ENCODE measurements at places on chromosomes 7 and 10.

GRCh38 chr10:89242840-89243568 lies 8.6 kb downstream of the LIPA start:
- no peak for DNase-seq

DNA sequence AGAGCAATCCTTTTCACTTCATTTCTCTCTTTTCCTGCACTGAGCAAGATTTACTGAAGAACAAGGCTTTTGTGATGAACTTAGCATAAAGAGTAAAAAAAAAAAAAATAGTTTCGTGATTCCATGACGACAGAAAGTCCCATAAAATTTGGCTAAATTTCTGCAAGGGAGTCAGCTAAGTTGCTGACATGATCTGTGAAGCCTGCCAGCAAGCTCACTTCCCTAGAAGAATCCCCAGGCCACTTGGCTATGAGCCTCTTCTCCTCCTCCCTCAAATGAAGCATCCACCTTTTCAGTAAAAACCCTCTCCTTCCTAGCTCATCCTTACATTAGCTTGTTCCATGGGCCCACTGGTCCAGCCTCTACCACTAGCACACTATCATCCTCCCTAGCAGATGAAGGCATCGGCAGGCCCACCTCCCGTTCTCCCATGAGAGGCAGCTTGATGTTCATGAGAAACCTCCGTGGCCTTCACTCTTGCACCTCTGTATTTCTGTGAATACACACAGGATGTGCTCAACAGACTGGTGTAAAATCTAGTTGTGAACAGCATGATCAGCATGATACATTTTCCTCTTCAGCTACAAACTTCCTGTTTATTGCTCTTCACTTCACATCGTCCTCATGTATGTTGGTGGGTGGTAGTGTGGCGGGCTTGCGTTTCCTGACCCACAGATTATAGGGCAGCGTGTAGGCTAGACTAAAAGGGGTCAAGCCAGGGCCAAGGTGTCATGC lies 30.9 kb downstream of the GIMAP8 start:
- no peak for DNase-seq

- no peak for DNase-seq
These were observed 11.9 kb downstream of the YKT6 start for GRCh38 chr7:44212581-44213184.

DNA sequence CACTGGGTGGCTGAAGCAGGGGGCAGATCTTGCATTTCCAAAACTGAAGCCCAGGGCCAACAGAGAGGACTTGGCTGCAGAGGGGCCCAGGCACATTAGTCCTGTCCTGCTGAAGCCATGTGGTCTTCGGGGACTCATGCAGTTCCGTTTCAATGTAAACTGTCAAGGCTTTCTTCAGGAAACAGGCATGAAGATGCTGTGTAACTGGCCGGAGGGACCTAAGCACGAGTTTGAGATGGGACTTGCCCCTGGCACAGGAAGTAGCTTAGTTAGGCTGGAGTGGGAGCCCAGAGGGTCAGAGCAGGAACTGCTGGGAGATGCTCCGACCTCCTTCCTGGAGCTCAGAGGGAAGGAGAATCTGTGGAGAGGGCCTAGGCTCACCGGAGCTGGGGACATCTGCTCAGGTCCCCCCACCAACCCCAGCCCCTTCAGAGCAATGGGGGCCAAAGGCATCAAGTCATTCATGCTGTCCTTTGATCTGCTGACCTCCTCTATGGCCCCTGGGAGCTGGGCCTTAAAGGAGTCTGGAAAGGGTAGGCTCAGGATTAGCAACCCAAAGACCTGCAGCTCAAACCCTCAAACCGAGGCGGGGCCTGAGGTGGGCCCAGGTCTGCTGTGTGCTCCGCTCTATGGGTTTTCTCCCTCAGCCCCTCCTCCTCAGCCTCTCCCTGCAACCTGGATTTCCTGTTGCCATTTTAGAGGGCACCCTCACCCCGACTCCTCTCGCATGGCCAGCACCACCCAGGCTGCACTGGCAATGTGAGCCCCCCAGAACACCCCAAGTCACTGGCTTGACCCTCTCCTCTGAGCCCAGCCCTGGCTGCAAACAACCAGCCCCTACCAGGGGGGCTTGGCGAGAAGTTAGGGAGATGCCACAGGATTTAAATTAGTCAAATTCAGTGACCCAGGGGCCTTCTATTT lies 4.4 kb upstream of the MNX1 start:
- no peak for DNase-seq

DNA sequence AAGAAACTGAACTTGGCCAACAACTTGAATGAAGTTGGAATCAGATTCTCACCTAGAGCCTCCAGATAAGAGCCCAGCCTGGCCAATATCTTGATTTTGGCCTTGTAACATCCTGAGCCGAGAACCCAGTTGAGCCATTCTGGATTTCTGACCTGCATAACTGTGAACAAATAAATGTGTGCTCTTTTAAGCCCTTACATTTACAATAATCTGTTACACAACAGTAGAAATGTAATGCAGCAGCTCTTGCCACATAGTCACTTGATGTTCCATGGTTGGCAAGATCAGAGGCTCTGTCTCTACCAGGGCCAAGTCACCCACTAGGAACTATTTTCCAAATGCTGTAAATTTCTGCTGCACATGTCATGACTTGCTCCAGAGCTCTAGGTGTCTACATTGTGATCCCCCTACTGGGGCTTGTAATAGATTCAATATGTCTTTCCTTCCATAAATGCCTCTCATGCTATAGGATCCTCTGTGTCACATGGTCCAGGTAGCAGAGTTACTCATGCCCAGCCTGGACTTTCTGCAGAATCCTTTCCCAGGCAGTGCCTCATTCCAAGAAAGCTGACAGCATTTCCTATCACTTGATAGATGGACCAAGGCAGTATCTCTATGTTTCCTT lies 11.4 kb upstream of the RBM20 start:
- no peak for DNase-seq

GRCh38 chr10:117677239-117677638 lies 134.7 kb downstream of the EMX2 start:
- no peak for DNase-seq

GRCh38 chr7:5193880-5194279 lies 3.8 kb downstream of the WIPI2 start:
- no peak for DNase-seq

GRCh38 chr10:112958275-112958995 lies 8.4 kb downstream of the TCF7L2 start:
- no peak for DNase-seq

DNA sequence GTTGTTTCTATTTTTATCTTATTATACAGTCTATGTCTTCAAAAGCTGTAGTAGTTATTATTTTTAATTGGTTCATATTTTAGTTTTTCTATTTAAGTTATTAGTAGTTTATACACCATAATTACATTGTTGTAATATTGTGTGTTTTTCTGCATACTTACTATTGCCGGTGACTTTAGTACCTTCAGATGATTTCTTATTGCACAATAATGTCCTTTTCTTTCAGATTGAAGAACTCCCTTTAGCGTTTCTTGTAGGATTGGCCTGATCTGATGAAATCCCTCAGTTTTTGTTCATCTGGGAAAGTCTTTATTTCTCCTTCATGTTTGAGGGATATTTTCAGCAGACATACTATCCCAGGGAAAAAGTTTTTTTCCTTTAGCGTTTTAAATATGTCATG lies 74.3 kb upstream of the CREB5 start:
- DNase-seq: no peak

- DNase-seq: no peak
These were observed 114.2 kb downstream of the ZMIZ1 start for GRCh38 chr10:79182781-79183467.

DNA sequence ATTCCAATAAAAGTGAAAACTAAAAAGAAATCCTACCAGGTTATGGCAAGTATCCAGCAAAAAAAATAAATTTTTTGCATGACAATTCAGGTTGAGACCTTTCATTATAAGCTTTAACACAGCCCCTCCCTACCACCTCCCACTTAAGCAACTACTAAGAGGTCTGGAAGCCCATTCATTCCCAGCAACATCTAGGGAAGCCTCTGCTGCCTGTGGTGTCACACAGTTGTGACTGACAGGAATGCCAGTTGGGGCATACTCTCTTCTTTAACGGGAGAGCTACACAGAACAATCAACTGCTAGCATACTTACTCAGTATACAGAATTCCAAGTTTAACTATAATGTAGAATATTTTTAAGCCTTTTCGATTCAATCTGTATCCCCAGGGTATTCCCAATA lies 27.8 kb downstream of the ABI1 start:
- DNase-seq: no peak

- DNase-seq: peak; percentile 18
These were observed 125.9 kb upstream of the NOBOX start for GRCh38 chr7:144529269-144529926.

GRCh38 chr10:60714233-60714632 lies 64.0 kb upstream of the CDK1 start:
- DNase-seq: no peak

DNA sequence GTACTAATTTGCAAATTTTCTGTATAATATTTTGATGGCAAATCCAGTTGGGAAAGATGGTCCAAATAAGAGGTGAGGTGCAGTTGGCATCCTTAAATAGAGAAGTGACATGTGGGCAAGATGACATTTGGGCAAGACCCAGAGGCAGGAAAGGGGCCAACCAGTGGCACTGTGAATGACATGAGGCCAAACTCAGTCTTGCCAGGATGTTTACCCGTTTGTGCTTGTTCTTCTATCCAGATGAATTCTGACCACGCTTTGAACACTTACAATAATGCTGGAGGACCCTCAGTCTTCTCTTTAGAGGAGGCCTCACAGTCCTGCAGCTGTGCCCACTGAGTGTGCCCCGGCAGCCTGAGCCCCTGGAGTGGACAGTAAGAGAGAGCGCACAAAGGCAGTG lies 45.1 kb downstream of the KCNMA1 start:
- no peak for DNase-seq

GRCh38 chr10:49382826-49383225 lies 13.1 kb downstream of the DRGX start:
- no peak for DNase-seq

GRCh38 chr10:22159180-22159579 lies 58.6 kb downstream of the EBLN1 start:
- DNase-seq: no peak

DNA sequence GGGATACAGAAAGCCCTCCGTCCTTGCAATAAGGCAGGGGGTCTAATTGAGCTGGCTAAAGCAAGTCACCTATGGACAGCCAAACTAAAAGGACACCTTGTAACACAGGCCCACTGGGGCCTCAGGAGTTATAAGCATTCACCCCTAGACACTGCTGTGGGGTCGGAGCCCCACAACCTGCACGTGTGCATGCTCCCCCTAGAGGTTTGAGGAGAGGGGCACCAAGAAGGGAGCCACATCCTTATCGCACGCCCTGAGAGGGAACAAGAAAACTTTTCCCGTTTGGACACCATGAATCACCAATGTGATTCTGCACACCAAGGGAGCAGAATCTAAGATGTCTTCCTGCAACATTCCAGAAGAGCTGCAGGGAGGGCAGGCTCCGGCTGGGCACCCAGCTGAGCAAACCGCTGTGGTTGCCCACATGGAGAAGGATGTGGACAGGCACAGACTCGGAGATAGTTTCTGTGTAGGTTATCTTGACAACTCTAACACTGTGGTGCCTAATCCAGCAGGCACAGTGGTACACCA lies 17.7 kb upstream of the TARP start:
- DNase-seq: no peak

DNA sequence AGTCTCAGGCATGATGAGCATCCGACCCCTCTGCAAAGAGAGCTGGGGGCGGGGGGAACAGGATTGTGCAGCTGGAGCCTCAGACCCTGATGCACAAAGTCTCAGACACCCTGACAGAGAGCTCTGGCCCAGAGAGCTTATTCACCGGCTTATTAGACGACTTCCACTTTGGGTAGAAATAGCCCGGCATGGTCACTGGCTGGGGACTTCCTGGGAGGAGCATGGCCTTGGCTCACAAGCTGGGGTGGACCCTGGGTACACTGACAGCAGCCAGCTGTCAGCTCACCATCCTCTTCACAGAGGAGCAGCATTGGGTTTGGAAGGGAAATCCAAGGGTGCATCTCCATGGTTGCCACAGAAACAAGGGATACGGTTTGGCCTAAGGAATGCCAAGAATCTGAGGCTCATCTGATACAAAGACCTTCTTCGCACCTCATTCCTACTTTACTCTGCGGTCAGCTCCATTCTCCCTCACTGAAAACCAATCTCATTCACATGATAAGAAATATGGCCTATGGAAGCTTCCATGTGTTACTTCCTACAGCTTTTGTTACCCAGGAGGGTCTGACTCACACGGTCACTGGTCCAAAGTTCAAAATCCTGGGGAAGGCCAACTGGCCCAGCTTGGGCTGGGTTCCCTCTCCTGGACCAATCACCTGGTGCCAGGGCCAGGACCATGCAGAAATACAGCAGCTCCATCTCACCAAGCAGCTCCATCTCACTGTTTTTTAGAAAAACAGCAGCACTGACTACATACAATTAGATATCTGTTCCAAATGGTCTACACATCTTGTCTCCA lies 25.1 kb downstream of the ZNF467 start:
- no peak for DNase-seq

DNA sequence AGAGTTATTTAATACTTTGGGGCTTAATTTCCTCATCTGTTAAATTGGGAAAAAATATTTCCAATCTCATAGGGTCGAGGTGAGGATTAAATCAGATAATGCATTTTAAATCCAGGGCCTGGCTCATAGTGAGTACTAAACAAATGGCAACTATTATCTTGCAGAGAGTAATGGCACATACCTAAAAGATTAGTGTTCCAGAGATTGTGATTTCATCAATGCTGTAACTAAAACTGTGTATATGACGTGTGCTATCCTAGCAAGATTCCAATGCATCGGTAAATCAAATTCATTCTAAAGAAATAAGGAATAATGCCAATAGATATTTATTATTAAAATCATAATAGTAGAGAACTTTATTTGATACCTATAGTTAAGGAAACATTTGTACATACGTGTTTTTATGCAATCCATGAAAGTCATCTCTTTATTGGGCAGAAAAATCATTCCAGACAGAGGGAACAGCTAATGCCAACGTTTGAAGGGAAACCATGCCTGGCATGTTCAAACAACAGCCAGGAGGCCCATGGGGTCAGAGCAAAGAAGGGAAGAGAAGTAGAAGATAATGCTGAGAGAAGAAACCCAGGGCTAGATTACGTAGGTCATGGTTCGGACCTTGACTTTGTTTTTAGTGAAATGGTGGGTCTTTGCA lies 174.8 kb upstream of the AGR3 start:
- DNase-seq: no peak

DNA sequence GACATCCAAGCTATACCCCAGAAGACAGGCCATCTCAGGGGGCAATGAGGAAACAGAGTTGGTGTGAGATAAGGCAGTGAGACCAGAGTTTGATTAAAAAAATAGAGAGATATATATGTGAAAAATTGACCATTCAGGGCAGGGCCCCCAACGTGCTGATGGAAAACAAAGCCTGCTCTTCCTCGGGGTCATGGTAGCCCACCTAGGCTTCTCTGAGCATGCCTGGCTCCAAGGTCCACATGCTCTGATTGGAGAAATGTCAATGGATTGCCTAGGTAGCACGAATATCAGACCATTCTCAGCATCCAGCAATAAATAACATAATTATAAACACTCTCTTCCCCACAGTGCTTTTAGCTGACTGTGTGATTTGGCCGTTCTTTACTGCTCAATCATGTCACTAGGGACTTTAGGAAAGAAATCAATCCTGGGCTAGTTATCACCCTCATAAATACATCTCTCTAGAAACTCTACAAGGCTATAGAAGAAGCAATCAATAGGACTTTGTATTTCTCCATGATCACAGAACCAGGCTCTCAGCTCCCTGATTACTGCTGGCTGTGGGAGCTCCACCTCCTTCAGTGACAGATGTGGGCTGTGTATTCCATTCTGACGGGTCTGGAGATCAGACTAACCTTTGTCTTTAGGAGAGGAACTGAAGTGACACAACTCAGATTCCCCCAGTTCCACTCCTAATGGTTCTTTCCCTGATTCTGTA lies 766.4 kb downstream of the GRID1 start:
- DNase-seq: no peak
